ENCODE measurements at places on chromosomes 2 and 18.

GRCh38 chr2:3597567-3597966, 2.7 kb downstream of the COLEC11 start:
- no peak for DNase-seq

GRCh38 chr2:238706163-238706562, 141.7 kb upstream of the TWIST2 start:
- no peak for DNase-seq

DNA sequence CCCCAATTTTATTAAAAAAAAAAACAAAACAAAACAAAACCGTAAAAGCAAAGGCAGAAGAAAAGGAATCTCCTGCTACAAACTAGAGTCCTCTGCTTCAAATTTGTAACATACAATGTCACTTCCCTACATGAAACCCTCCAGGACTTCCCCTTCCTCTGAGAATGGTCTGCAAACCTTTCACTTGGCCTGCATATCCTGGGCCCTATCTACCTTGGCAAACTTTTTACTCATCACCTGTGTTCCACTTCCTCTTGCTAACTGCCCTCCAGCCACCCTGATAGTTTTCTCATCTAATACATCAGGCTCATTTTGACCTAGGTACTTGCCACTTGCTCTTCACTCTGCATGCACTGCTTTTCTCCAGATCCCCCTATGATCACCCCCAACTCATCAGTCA, 255.5 kb downstream of the ETAA1 start:
- no peak for DNase-seq

GRCh38 chr2:62760555-62760954, 55.0 kb downstream of the EHBP1 start:
- no peak for DNase-seq

GRCh38 chr2:53636109-53636508, 131.5 kb upstream of the CHAC2 start:
- DNase-seq: no peak

GRCh38 chr2:53740170-53740569, 27.4 kb upstream of the CHAC2 start:
- no peak for DNase-seq

DNA sequence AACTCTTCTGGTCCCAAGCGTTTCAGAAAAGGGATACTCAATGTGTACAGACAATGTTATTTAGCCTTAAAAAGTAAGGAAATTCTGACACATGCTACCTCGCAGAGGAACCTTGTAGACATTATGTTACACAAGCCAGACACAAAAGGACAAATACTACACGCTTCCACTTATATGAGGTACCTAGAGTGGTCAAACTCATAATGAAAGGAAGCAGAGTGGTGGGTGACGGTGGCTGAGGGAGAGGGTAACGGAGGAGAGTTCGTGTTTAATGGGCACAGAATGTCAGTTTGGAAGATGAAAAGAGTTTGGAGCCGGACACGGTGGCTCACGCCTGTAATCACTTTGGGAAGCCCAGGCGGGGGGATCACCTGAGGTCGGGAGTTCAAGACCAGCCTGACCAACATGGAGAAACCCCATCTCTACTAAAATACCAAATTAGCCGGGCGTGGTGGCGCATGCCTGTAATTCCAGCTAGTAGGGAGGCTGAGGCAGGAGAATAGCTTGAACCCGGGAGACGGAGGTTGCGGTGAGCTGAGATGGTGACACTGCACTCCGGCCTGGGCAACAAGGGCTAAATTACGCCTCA, 1.4 kb downstream of the MCM6 start:
- DNase-seq: no peak

Measured in suppressor macrophage (primary cell).